ENCODE measurements at places on chromosomes 12 and 14.

- DNase-seq: no peak
These were observed 358.6 kb downstream of the EGLN3 start for GRCh38 chr14:33592297-33592696.

- no peak for DNase-seq
These were observed 449.6 kb downstream of the TMEM117 start for GRCh38 chr12:44285321-44285960.

GRCh38 chr12:131007031-131007739 is 53.5 kb downstream of the ADGRD1 start:
- DNase-seq: no peak

GRCh38 chr12:46958599-46959290 is 120.7 kb upstream of the PCED1B start:
- DNase-seq: no peak

DNA sequence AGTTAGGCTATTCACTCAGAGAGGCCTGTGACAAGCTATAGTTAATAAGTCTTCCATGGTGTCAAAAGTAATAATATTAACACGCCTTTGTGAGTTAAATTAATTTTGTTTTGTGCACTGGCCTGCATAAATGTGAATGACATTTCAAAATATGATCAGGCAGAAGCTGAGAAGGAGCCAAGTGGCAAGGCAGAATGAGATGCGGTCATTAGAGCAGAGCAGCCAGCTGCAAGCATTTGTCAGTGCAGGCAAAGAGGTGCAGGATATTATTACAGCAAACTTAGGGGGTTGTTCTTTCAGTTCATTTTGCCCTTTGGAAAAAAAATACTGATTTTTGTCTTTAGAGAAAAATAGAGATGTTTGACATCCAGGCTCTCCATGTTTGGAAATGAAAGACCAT is 364.5 kb downstream of the PAWR start:
- DNase-seq: no peak

DNA sequence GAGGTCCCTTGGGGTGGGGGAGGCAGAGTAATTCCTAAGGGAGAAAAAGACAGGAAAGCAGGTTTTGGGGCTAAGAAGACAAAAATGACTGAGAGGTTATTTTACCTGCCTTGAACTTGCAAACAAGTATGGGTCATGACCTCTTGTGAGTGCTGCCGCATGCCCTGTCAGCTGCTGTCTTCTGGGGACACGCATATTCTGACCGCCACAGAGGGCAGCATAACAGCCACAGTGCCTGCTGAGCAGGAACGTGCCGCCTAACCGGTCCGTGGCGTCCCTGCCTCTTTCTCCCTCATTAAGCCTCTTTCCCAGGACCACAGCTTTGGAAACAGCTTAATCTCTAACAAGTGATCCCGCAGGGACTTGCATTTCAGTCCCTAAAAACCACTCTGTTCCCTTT is 51.3 kb upstream of the KCNA1 start:
- DNase-seq: no peak

DNA sequence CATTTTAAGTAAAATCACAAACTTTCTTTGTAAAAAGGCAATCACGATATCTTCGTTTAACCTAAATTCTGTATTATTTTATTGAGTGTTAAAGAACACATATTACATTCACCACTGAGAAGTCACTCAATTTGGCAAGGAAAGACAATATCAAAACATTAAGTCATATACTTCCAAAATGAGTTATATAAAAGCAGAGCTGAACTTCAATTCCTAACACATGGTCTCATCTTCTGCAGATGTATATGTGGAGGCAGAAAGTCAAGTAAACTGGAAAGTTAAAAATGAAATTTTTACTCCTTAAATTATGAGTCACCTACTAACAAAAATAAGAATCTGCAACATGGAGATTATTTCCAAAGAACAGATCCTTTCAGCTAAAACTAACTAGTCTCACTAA is 28.7 kb downstream of the BMAL2 start:
- DNase-seq: no peak

DNA sequence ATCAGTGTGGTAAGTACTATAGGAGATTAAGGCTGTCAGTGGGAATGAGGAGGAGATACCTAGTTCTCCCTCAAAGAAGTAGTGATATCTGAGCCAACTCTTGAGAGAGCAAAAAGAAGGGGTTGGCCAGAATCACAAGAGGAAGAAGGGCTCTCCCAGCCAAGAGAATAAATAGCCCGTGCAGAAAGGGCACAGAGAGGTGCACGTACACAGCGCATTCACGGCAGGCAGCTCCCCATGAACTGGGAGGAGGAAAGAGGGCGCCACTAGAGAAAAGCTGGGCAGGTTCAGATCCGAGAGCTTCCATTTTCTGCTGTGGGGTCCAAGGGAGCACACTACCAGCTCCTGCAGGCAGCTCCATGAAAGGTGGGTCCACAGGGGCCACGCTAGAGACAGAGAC is 59.9 kb downstream of the PPP2R5E start:
- DNase-seq: no peak

DNA sequence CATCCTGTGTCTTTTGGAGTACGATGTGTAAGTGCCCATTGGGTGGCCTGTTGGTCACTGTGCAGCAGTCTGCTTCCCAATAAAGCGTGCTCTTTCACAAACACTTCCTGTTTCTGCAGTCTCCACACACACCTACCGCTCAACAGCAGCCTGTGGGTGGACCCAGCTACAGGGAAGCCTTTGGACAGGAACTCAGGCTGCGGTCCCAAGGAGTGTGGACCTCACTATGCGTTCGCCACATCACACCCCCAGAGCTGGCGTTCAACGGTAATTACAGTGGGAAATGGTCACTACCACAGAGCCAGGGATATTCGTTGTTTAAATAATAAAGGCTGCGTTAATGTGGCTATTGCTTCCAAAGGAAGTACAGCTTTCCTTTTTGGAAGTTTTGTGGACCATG is 16.2 kb downstream of the PSMC1 start:
- DNase-seq: no peak

DNA sequence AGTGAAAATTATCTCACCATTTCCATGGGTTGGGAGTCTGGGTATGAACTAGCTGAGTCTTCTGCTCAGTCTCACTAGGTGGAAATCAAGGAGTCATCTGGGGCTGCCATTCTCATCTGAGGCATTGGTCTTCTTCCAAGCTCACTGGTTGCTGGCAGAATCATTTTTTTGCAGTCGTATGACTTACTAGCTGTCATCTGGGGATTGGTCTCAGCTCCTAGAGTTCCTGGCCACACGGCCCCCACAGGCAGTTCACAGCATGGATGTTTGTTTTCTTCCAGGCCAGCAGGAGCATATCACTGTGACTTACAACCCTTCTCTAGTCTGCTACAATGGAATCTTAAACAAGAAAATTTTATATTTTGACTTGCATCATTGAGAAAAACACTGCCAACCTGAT is 18.6 kb upstream of the OR10AD1 start:
- no peak for DNase-seq

DNA sequence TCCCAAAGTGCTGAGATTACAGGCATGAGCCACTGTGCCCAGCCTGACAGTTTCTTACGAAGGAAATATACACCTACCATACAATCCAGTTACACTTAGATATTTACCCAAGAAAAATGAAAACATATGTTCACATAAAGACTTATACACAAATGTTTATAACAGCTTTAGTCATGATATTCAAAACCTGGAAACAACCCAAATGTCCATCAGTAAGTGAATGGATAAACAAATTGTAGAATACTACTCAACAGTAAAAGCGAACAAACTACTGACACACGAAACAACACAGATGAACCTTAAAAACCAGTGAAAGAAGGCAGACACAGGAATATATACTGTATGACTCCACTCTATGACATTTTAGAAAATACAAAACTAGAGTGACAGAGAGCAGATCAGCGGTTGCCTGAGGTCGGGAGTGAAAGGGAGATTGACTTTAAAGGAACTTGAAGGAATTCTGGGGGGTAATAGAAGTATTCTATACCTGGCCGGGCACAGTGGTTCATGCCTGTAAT is 83.6 kb downstream of the SPRING1 start:
- DNase-seq: no peak

DNA sequence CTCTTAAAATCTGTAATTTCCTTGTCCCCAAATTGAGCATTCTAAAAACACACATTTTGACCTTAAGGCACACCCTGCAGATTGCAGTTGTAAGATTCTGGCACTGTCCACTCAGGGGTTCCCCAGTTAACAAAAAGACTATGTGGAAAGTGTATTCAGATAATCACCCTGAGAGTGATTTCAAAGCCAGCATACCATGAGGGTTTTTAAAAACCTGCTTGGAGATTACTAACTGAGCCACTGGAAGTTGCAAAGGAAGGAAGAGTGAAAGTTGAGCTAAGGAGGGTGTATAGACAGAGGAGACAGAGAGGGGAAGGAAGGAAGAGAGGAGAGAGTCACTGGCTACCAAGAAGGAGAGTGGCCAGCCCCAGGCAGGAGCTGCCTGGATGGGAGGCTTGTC is 82.6 kb downstream of the EML1 start:
- no peak for DNase-seq

DNA sequence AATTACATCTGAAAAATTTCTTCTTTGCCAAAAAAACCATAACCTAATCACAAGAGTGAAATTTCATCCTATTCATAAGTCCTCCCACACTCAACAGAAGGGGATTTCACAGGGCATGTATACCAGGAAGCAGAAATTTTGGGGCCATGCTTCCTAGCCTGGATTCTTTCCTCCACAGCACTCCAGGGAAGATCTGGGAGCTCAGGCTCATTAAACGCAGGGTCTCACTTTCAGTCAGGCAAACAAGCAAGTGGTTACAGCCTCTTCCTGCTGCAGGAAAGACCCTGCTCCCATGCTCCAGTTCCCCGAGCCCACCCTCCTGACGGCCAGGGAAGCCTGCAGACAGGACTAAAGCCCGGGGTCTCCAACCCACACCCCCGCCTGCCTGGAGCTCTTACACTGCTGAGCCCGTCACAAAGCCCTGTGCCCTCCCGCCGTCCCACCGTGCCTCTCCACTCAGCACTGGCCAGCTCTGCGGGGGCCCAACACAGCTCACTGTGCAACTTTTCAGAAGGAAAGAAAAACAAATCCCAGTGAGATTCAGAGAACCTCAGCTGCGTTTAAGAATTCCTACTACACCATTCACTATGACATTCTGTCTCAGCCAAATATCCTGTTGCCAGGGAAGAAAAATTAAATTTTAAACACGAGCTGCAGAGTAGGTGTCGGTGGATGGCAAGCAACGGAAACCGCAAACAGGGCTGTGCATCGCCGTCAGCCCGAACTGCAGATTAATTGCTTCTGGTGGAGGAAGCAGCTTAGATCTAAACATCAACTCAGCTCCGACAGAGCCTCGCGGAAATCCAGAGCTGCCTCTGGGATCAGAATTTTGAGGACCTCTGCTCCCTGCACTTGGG is 106.7 kb upstream of the SFSWAP start:
- peak; percentile 36 for DNase-seq

DNA sequence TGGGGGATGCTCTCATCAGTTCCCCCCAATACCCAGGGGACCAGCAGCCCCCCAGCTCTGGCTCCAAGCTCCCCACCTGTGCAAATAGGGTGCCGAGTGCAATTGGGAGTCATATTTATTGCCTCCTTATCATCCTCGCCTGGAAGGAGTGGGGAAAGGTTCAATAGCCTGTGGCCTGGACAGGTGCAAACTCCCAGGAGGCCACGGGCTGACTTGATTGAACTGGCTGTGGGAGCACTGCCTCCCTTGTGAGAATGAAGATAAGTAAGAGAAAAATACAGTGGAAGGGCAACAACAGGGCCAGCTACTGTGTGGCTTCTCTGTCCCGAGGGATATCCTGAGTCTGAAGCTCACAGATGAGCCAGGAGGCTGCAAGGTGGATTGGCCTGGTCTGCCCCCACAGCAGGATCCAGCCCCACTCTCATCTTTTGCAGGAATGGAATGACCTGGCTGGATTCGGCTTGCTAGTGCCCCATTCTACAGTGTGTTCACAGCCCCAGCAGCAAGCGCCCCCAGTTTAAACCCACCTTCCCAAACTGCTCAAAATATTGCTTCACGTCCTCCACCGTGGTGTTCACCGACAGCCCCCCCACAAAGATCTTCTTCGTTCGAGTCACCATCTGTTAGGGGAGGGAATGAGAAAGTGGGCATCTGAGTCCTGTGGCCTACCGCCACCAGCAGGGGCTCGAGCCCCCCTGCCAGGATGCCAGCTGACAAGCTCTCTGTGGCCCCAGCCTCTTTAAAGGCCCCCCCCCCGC is 6.3 kb downstream of the MSI1 start:
- no peak for DNase-seq

GRCh38 chr12:92721130-92721529 is 18.3 kb downstream of the PLEKHG7 start:
- no peak for DNase-seq

- DNase-seq: no peak
These were observed 30.5 kb downstream of the FZD10 start for GRCh38 chr12:130192642-130193345.

DNA sequence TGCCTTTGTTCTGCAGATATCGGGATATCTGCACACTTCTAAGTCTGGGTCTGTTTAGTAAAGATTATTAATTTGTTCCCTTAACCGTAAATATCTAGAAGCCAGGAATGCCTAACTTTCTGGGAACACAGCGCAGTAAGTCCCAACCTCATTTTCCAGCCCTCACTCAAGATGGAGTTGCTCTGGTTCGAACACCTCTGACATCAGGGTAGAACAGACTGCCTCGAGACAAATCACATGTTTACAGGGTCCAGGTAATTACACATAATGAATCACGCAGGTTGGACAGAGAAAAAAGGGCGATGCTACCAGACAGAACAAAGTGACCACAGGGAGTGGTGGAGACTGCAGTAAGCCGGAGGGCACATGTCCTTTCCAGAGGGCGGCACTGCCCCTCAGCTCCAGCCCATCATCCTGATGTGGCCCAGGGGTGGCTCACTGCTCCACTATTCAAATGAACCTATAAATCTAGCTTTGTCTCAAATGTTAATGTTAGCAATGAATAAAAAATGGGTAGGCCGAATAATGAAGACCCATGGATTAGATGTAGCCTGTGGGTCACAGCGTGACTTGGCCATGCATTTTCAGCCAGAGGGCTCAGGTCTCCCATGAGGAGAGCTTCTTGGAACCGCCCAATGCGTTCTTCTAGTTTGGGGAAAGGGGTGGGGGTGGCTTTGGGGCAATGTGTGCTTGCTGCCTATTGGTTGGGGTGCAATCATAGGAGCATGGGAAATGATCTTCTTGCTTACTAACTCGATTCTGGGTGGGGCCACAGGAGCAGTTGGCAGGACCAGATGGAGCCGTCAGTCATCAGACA is 159.0 kb upstream of the SFSWAP start:
- DNase-seq: no peak

DNA sequence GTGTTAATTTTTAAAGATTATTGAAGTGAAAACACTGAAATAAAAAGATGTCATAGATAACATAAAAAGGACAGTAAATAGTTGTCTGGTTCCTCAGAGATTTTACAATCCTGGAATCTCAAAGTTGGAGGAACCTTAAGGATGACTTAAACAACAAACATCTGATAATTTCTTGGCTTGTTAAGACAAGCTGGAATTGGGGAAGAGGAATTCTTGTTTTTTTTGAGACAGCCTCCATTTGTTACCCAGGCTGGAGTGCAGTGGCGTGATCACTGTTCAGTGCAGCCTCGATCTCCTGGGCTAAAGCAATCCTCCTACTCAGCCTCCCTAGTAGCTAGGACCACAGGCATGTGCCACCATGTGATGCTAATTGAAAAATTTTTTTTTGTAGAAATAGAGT is 2.3 kb downstream of the ZNF410 start:
- DNase-seq: no peak

GRCh38 chr14:89540830-89541470 is 123.9 kb upstream of the FOXN3 start:
- DNase-seq: no peak
